ENCODE measurements at places on chromosomes 13 and 19.

DNA sequence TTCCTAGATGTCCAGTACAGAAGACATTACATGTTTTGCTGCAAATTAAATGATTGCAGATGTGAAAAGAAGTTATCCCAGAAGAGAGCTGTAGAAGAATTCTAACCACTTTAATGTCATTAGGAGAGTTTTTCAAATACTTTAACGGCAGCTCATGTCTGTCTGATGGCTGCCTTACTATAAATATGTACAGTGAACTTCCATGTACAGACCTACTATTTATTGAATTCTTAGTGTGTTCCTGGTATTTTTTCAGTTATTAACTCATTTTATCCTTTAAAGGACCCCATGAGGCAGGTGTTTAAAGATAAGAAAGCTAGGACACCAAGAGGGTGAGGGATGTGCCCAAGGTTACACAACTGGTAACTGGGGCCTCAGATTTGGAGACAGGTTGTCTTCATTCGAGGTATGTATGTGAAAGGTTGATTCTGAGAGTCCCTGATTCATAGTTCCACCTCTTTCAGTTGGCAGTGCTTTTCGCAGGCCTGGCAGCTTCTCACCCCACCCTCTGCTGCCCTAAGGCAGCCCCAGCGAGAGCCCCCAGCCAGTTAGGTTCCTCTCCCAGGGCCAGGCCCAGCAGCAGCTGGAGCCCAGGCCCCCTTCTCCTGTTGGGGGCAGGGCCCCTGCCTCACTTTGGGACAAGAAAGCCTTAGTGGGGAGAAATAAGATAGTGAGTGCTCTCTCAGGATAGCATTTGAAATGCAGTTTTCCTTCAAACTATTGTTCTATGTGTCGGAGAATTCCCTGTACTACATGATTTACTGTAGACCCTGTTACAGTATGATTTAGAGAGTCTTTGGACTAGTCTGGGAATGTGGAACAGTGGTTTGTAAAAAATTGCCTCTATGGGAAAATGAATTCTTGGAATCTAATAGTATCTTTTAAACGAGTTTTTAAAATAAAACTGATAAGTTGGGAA is 67.7 kb upstream of the TEX29 start:
- DNase-seq, result no peak

DNA sequence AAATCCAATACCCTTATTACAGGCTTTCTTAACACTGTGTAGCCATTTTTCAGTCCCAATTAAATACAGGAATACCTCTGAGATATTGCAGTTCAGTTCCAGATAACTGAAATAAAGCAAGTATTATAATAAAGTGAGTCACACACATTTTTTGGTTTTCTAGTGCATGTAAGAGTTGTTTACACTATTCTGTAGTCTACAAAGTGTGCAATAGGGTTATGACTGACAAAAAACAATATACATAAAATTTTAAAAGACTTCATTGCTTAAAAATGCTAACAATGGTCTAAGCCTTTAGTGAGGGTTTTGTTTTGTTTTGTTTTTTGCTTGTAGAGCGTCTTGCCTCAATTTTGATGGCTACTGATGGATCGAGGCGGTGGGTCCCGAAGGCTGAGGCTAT is 434.4 kb upstream of the NBEA start:
- DNase-seq, result no peak

- DNase-seq, result no peak
Measured at GRCh38 chr19:53971673-53972072, 8.9 kb downstream of the CACNG8 start.

GRCh38 chr19:55675661-55676354 is 782 bp downstream of the EPN1 start:
- DNase-seq, result no peak

- no peak for DNase-seq
Measured at GRCh38 chr19:16206637-16207036, 8.9 kb downstream of the AP1M1 start.

DNA sequence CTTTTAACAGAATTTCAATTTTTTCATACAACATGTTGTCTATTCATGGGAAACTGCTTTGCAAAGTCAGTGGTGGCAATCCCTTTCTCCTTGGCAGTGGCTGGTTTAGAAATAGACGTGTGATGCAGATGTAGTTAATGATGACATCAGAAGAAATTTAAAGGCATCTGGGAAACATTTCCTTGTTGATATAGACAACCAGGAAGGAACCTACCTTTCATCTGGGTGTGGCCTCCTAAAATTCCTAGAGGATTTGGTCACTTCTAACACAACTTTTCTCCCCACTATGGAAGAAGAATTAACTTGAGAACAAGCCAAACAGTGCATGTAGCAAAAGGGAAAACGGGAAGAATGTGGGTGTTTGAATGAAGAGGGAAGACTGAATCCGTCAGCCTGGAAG is 102.8 kb downstream of the EFNB2 start:
- DNase-seq, result no peak

- no peak for DNase-seq
Measured at GRCh38 chr13:45940061-45940460, 88.5 kb upstream of the SIAH3 start.

GRCh38 chr19:33393286-33394005 is 19.9 kb downstream of the CEBPG start:
- DNase-seq, result no peak

GRCh38 chr19:47714339-47714738 is 1.1 kb downstream of the EHD2 start:
- no peak for DNase-seq

GRCh38 chr19:52785506-52785905 is 1.1 kb downstream of the ZNF600 start:
- no peak for DNase-seq

DNA sequence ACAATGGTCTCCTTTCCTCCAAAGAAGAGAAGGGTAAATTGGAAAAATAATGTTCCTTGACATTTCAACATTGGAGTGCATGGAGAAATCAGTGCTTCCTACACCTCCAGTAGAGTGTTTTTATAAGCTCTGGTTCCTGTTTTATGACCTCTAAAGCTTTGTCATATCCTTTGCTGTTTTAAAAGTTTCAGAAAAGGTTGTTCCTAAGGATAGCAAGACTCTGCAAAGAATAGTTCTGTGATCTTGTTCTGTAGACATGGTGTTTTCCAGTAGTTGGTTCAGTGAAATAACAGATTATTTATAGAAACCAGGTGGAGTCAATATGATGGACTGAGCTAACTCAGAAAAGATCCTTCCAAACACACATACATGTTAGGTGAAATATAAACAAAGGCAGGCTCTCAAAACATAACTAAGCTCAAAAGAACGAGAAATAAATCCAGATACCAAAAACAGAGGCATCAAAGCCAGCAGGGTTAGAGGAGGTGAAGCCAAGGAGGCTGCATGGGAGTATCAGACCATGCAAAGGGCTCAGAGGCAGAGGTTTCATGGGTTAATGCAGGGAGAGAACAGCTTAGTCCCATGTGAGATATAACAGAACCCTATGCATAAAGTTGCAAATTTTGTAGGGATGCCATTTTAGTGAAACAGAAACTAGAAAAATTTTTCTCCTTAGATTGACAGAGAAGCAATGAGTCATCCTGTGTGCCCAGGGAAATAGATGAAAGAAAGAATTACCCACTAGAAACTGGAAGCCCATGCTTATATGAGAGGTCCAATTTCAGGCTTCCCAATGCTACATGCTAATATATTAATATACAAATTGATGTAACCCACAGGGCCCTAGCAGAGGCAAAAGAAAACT is 44.3 kb downstream of the SHISA2 start:
- no peak for DNase-seq

GRCh38 chr13:42394361-42394708 is 122.4 kb downstream of the AKAP11 start:
- no peak for DNase-seq

- DNase-seq, result no peak
Measured at GRCh38 chr19:38204728-38205127, 19.3 kb downstream of the DPF1 start.

- DNase-seq, result no peak
Measured at GRCh38 chr19:30023330-30023729, 81.3 kb downstream of the URI1 start.

DNA sequence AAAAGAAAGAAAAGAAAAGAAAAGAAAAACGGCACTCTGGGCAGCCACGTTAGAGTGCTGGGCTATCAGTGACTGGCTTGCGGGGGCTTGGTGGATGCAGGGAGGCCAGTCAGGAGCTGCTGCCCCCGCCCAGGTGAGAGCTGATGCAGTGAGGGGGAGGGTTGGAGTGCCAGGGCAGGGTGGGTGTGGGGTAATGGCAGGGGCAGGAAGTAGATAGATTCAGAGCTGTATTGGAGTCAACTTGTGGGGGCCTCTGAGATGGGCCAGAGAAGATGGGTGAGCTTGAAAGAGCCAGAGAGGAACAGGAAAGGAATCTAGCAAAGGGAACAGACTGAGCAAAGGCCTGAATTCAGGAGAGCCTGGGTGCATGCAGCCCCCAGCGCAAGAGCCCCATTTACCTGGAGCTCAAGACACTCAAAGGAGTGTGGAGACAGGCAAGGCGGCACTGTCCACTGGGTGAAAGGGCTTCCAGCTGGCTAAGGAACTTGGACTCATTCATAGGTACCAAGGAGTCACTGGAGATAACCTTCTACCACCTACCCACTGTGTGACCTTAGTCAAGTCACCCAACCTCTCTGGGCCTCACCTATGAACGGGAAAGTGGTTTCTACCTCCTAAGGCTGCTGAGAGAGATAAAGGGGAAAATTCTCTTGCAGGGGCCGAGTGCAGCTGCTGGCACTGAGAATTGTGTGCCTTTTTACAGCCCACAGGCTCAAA is 20.2 kb downstream of the VSTM2B start:
- DNase-seq, result no peak

DNA sequence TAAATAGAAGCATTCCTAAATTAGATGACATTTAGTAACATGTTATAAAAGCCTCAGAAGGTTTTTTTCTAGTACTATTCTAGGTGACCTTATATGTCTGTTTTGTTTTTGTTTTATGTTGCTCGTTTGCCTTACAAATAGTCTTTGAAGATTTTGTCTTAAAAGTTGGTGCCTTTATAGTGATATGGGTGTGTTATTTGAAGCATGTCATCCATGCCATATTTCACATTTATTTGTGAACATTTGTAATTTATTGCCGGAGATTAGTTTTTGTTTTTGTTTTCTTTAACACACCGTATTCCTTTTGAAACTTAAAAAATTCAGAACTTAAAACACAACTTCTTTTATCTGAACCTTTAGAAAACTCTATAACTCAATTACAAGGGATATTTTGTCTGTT is 422.8 kb upstream of the PCDH9 start:
- DNase-seq, result no peak

GRCh38 chr13:101556676-101557123 is 104.2 kb downstream of the ITGBL1 start:
- no peak for DNase-seq

DNA sequence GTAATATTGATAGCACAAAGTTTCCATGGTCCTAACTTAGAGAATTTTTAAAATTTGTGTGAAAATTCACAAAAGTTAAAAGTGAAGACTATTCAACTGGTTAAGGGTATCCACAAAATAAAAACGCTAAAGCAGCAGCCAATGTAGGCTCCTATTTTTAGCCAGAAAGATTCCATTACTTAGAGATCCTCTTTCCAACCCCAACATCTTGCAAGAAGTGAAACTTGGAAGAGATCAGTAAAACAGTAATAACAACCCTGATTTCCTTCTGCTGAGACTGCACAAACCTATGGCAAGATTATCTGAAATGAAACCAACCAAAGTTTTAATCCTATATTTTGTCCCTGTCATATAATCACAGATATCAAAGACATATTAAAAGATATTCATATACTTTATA is 8.5 kb downstream of the TBC1D4 start:
- DNase-seq, result no peak

DNA sequence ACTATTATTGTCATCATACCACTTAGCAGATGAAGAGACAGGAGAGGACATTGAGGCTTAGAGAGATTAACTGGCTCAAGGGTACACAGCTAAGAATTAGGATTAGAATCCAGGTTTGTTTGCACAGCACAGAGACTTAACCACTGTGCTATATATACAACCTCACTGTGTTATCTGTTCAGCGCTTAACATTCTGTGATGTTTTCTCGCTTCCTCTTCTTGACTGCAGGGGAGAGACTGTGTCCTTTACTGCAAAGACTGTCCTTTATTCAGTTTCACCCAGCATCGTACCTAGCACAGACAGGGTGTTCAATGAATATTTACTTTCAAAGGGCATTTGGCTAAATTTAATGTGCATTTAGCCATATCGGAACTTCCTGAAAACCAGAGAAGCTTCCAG is 54.9 kb upstream of the PCDH8 start:
- no peak for DNase-seq

DNA sequence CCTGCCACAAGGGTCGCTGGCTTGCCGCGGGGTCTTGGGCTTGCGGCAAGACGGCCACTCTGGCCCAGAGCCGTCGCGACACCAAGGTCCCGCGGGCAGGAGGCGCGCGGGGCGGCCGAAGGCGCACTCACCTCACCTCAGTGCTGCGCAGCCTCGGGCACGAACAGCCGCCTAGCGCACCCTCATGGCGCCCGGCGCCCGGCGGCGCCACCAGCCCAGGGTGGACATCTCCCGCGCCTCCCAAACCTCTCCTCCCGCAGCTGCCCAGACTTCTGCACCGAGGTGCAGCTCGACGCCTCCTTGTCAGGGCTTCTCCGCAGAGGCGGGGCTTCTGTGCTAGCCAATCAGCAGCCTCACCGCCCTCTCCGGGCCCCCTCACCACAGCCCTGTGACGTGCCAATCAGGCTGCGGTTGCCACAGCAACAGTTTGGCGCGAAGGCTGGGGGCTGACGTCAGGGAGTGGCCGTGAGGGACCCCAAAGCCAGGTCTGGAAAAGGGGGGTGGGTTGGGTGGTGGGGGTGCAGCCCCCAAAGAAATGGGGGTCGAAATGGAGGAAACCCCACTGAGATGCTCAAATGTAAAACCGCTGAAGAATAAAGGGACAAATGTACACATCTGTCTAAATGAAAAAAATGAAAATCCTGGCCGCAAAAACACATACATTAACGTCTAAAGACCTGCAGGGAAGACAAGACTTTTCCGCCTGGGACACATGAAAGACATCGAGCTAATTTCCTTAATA is at the start of the genes PEG3 and ZIM2:
Gene PEG3 (minus strand): TSS at position 276 of the 742 bp plus-strand sequence. CDS start 16,071 bp downstream, outside the sequence.
Gene ZIM2 (minus strand): TSS at position 276 of the 742 bp plus-strand sequence. CDS start 16,449 bp downstream, outside the sequence.
- DNase-seq, result no peak

DNA sequence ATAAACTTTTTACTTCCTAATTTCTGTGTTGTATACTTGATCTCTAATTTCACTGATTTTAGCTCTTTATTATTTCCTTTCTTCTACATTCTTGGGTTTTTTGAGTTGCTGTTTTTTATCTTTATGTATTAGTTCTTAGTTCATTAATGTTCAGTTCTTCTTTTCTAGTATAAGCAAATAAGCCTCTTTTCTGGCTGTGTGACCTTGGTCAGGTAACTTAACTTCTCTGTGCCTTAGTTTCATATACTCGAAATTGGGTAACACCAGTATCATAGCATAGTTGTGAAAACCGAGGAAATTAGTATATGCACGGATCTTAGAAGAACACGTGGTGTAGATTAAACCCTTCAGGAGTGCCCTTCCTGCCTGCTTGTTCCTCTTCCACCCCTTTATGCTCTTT is 130.2 kb upstream of the C1QTNF9B start:
- no peak for DNase-seq

DNA sequence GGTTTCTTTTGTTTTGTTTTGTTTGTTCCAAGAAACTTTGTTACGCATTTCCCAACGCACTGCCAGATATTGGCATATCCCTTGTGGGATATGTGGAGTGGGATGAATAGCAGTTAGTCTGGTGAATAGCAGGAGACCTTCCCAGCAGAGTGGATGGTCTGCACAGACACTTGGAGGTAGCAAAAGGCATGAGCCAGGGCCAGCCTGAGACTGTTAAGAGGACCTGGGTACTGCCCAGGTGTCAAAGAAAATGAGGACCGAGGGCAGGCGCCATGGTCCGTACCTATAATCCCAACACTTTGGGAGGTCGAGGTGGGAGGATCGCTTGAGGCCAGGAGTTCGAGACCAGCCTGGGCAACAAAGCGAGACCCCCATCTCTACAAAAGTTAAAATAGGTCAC is 13.5 kb upstream of the PDCD5 start:
- DNase-seq, result no peak

Data from activated T-cell treated with anti-CD3 and anti-CD28 coated beads for 1 hour (primary cell).